ENCODE measurements at places on chromosomes 16 and 17.

GRCh38 chr17:78426293-78426879 lies 47.9 kb downstream of the PGS1 start:
- DNase-seq: no peak

DNA sequence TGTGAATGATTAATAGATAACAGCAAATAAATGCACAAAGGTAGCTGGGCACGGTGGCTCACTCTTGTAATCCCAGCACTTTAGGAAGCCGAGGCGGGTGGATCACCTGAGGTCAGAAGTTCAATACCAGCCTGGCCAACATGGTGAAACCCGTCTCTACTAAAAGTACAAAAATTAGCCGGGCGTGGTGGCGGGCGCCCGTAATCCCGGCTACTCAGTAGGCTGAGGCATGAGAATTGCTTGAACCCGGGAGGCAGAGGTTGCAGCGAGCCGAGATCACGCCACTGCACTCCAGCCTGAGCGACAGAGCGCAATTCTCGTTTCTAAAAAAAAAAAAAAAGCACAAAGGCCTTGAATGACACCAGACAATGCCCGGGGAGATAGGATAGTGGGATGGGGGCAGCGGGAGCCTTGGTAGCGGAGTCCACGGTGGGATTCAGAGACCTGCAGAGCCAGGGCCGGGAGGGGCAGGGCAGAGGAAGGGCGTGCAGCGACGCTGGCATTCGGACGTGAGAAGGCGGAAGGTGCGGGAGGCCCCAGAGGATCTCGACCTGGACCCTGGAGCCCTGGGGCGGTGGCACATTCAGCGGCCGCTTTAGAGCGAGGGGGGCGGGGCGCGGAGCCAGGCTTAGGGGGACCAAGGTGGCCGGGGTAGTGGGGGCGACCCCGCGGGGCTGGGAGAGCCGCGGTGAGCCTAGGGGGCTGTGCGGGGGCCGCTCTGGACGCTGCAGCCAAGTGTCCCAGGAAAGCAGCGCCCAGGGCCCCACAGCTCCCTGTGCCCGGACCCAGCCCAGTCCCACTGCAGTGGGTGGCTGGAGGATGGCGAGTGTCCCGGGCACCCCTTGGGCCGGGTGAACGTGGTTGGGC lies 999 bp upstream of the FLYWCH2 start:
- DNase-seq: no peak

GRCh38 chr17:79930877-79931816 lies 91.9 kb upstream of the CBX4 start:
- DNase-seq: no peak

- no peak for DNase-seq
These were observed 4.6 kb downstream of the FOXJ1 start for GRCh38 chr17:76136276-76137000.

- no peak for DNase-seq
These were observed 2.7 kb downstream of the LITAF start for GRCh38 chr16:11583889-11584565.

DNA sequence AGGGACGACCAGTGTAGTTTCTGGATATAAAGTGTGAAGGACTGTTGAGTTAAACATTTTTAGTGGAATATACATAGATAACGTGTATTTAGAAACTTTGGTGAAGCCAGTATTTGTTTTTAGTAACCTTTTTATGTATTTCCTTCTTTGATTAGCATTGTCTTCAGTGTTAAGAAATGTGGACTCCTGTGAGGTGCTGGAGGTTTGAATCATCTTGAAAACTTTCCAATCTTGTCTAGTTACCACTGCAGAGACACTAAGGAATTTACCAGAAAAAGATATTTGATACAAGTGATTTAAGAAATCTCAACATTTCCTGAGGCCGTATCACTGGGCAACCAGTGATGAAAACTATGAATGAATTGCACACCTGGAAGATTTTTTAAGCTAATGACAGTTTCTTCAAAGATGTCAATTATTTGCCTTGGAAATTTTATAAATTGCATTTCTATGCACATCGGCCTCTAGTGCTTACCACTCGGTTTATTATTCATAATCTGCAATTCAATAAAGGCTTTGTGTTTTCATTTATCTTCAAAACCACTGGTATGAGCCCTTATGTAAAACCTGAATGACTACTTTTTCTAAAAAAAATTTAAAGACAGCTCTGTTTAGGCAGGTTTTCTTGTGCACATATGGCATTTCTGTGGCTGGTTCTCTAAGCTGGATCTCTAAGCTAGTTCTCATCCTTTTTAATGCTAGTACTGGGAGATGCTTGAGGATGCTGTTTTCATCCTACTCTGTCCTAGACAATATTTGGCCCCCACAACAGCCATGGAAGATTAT lies 31.4 kb upstream of the ADCY7 start:
- DNase-seq: no peak

DNA sequence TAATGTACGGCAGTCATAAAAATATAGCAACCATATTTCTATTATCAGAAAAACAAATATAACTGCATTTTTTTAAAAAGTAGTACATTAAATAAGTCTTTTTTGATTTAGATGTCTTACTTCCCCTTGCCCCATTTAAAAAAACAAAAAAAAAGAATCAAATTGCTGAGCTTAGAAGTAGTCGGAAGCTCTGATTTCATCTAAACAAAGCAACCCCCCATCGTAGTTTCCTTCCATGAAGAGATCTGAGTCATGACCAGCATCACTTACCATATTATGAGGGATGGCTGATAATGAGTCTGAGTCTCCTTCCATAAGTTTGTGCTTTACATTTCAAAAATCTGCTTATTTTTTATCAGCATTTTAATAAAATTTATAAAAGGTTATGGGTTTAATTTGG lies 86.2 kb downstream of the ITFG1 start:
- DNase-seq: no peak

DNA sequence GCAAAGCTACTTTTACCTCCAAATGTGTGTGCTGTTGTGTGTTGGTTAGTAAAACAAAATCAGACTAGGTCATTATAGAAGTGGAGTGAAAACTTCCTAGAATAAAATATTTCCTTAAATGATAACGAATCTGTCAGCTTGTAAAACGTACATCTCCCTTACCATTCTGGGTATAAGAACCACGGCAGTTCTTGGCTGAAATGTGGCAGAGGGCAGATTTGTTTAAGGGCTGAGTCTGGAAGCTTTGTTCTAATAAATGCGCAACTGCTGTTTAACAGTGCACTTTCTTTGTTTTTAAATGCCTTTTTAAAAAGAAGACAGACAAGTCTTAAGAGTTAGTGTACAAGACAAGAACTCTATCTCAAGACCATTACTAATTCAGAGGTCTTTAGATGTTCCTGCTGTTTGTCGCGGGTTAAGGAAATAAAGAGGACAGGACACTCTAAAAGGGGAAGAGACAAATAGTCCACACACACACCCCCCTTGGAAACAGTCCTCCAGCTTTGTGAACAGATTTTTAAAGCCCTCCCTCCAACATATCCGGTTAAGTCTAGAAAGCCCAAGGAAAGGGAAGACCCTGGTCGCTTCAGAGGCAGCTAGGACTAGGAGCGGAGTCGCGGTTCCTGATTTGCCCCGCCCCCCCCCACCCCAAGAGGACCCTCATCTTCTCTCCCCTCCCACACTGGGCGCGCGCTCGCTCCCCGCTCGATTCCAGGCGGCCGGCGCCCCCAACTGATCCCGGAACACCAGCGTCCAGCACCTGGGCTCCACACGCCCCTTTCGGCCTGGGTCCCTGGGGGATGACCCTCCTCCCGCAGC lies 658 bp downstream of the SYNRG start:
- DNase-seq: no peak

DNA sequence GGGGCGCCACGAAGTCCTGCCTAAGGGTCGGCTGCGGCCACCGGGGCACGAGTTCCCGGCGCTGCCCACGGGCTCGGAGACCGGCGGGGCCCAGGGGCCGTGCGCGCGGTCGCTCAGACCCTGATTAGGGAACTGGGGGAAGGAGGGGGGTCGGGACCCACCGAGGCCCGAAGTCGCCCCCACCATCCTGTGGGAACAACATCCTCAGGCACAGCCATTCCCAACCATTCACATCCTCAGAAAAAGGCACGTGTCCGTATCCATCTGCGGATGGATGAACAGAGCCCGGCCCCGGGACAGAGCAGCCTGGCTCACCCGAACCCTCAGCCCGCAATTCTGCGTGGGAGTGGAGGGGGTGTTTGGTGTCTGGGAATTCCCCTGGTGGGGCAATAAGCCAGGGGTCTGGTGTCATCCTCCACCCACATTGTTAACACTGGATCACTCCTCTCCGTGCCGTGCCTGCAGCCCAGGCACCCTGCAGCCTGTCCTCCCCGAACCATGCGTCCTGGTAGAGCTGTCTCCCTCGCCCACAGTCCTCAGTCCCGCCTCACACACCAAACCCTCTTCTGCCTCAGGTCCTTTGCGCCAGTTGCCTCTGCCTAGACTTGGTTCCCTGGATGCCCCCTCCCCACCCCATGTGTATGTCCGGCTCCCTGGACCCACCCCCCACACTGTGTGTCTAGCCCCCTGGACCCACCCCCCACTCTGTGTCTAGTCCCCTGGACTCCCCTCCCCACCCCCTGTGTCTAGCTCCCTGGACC lies 789 bp upstream of the CCDC57 start:
- peak; percentile 35 for DNase-seq

- DNase-seq: no peak
These were observed 6.0 kb upstream of the CCL4L2 start for GRCh38 chr17:36204724-36205500.

- no peak for DNase-seq
These were observed 50.7 kb upstream of the TAC4 start for GRCh38 chr17:49898366-49899190.

GRCh38 chr17:57269598-57270255 lies 13.4 kb downstream of the MSI2 start:
- no peak for DNase-seq

- no peak for DNase-seq
These were observed 45.6 kb upstream of the LCMT1 start for GRCh38 chr16:25065899-25066298.

GRCh38 chr17:21482189-21482865 lies 106.2 kb downstream of the KCNJ12 start:
- no peak for DNase-seq

DNA sequence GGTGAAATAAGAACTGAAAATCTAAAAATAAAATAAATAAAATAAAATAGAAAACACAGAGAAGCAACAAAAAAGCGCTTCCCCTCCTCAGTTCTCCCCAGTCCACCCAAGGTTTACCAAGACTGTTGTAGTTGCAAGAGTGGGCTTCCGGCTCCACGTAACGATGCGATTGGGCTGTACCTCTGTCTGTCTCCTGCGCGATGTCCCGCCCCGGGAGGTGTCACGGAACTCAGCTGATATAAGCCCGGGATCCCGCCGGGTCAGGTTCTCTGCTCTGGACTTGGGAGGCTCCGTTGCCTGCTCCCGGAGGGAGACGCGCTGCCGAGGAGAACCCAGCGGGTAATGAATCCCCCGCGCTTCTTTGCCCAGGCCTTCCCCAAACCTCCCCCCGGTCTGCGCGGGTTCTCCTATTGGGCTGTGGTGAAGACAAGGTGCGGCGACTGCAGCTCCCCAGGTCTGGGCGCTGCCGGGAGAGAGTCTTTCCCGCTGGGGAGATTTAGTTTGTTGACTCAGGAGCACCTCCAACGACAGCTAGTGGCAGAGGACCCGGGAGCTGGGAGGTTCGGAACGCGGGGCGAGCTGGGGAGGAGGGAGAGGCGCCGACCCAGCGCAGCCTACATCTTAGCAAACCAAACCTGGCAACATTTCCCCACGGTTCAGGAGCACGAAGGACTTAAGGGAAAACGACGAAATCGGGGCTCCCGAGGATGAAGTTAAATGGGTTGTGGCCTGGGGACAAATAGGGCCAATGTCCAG lies at the start of gene SLFN5:
TSS of gene SLFN5 (plus strand) at position 268 of the 756 bp plus-strand sequence. CDS start 15,619 bp downstream, outside the sequence.
- DNase-seq: peak; percentile 74

- DNase-seq: no peak
These were observed 28.3 kb downstream of the NPLOC4 start for GRCh38 chr17:81608605-81609004.

- DNase-seq: peak; percentile 49
These were observed at the start of gene LRRC37B for GRCh38 chr17:32006957-32007462. Gene LRRC37B (plus strand): TSS chr17:32007383. CDS start chr17:32021393, 14,010 bp downstream.

- DNase-seq: no peak
These were observed 1.6 kb downstream of the ALG1 start for GRCh38 chr16:5073279-5073629.

- DNase-seq: no peak
These were observed 18.4 kb downstream of the SLC35G3 start for GRCh38 chr17:35175638-35176415.

GRCh38 chr17:61586031-61586566 lies 4.9 kb downstream of the NACA2 start:
- DNase-seq: no peak

- no peak for DNase-seq
These were observed 1.9 kb downstream of the SRSF1 start for GRCh38 chr17:58005031-58005727.

- DNase-seq: no peak
These were observed 148.7 kb upstream of the ZFHX3 start for GRCh38 chr16:73196670-73197069.

DNA sequence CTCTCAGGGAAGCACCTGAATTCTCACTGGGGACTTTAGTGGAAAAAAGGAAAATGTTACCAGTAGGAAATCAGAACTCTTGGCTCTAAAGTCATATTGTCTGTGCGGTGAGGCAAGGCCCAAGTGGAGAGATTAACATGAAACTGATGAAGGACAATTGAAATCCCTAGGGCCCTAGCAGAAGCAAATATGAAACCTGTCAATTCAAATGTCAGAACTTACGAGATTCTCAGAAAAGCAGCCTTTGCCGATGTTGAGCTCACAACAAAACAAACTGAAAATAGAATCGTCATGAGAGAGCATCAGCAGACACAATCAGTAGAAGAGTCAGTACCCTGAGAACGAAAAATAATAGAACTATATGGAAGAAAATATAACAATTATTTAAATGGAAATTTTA lies 108.8 kb downstream of the ELAC2 start:
- DNase-seq: no peak

DNA sequence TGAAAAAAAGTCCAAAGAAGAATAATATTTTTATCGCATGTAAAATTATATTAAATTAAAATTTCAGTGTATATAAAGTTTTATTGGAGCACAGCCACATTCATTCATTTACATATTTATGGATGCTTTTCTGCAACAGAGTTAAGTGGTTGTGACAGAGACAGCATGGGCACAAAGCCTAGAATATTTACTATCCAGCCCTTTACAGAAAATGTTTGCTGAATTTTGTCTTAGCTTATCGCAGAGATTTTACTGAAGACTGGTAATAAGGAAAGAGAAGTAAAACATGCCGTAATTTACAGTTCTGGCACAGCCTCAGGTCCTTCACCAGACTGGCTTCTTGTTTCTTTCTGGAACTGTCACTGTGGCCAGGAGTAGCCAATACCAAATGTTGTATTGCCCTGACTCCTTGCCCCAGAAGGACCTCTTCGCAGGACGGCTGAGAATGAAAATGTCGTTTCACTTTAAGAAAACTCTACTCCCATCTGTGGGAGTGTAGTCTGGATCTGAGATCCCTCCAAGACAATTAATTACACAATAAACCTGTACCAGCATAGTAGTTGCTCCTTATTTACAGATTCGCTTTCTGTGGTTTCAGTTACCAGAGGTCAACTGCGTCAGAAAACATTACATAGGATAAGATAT lies 94.9 kb upstream of the GOT2 start:
- DNase-seq: no peak

Data from GOT3 (cell line).